DMS 273 treated with DMSO at 0.1 percent for 48 hours (cell line): ENCODE measurements at places on chromosomes 4 and X.
A peak's percentile ranks its signal among the peaks of the same experiment; 100 is the strongest.

DNA sequence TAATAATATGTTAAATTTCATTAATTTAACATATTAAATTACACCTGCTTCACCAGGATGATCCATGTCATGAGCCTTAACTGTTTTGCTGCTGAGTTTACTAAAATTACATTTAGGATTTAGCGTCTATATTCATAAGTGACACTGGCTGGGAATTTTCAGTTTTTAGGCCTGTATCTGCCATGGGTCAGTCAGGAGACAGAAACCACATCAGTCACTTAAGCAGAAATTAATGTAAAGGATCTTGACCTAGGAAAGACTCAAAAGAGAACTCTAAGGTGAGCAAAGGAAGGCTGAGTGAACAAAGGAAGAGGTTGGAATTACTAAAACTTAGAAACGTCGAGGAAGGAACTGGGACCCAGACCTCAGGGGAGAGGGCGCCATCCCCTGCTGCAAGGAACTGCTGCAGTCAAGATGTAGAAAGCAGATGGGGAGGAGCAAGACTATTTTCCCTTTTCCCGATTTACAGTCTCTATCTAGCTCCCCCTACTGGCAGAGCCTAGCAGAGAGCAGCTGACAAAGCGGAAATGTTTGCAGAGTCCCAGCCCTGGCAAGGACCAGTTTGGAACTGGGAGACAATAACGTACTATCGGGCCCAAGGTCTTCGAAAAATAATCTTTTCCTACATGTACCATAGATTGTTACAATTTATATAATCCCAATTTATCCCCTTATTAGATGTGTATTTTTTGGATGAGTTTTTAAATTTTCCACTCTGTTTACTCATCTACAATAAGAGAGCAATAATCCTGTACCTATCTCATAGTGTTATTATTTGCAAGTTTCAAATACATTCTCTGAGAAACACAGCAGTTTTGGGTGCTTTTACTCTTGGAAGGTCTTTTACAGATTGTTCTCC is 22.6 kb upstream of the RBBP7 start:
- peak; percentile 90 for DNase-seq

GRCh38 chrX:123869488-123869887 is 9.6 kb downstream of the XIAP start:
- no peak for DNase-seq

GRCh38 chrX:40543661-40544328 is 37.0 kb upstream of the ATP6AP2 start:
- peak; percentile 21 for DNase-seq

DNA sequence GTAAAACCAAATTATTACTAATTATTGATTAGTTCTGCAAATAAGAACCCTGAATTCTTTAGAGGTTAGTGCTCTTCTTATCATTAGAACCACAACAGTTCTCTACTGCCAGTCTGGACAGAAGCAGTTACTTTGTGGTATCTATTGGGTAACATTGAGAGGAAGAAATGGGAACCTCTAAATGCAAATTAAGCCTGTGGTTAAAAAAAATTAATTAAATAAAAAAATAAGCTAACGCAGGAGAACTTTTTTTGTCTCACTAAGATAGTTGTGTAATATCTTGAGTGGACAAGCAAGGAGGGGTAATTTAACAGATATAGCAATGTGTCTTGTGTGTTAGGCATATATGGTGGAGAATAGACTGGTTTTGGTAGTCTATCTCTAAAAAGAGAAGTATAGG is 32.9 kb upstream of the TET2 start:
- DNase-seq, result no peak

GRCh38 chr4:25889589-25890503 is 24.2 kb upstream of the SMIM20 start:
- no peak for DNase-seq

- no peak for DNase-seq
Measured at GRCh38 chr4:7959078-7959477, 19.4 kb upstream of the AFAP1 start.

- no peak for DNase-seq
Measured at GRCh38 chrX:16848541-16848940, 21.6 kb downstream of the RBBP7 start.

DNA sequence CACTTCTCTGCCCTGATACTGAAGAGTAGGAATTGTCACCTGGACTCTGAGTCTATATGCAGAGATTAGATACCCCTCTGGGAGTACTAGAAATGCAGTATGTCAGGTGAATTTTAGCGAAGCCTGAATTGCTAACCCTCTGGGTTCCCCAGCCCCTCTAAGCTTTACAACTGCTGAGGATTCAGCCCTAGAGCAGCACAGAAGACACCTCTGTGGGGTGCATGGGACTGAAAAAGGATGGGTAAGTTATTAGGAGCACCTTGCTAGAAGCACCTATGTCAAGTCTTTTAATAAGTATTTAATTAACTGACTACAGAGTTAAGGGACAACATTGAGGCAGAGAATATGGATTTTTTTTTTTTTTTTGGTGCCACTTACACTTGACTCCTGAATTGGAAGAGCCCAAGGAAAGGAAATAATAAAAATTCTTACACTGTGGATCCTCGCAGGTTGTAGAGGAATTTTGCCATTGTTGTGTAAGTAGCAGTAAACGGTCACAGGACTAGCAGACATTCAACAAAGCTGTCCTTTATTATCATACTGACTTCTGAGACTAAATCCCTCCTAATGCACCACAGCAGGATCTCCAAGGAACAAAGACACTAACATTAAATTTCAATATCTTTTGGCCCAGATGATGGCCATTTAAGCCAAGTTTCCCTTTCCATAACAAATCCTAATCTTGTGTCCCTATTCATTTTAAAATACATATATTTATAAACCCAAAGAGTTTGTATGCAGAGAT is 253.2 kb downstream of the ANKRD50 start:
- no peak for DNase-seq

GRCh38 chrX:144006811-144007210 is 122.9 kb downstream of the UBE2NL start:
- no peak for DNase-seq

DNA sequence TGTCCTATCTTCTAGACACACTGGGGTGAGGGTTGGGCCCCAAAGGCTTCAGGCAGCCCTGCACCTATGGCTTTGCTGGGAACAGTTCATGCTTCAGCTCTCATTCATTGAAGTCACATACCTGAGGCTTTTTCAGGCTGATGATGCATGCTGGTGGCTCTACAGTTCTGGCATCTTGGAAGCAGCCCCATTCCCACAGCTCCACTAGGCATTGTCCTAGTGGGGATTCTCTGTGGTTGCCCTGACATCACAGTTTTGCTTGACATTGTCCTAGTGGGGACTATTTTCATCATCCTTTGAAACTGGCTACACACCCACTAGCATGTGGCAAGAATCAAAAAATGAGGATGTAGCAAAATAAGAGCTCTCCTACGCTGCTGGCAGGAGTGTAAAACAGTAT is 37.7 kb upstream of the C4orf17 start:
- no peak for DNase-seq

DNA sequence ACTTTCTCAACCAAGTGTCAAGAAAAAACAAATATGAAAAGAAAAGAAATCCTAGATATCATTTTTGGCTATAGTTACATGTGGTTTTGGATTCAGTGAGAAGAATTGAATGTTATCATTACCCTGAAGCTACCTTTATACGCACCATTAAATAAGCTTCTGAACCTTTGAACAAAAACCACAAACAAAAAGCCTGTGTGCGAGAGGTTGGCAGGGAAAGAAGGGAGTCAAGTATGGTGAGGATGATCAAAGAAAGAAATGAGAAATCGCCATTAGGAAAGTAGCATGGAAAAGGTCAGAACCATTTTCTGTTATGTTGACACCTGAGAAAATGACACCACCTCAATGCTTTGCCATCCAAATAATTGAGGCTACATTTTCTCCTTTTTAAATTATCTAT is 1.2 kb upstream of the SLC7A11 start:
- no peak for DNase-seq

DNA sequence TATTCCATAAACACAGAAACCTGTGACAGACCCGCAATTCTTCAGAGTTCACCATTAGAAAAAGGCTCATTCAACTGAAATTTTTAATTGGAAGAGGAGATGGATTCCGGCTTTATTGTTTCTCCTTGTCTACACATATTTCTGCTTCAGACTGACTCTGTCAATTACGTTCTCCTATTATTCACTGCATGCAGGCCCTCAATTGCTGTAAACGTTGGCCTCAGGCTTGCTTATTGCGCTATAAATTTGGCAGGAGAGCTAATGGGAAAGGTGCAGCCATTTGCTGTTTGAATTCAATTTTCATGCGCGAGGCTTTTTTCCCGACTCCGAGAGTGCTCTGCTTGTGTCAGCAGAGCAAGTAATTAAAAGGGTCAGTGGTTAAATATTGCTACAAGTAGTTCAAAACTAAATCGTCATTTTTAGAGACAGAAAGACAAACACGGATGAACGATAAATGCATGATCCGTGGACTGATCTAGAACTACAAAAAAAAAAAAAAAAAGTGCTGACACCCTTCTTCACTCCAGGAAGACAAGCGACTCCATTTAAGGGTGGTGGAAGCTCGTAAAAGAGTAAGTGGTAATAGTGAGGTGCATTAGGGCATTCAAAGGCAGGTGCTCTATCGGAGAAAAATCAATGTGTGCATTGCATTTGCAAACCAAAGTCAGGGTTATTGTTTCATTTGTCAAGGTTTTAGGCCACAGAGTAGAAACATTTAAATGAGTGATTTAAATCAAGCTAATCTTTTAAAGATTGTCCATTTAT is 841.6 kb upstream of the FRG1 start:
- no peak for DNase-seq

DNA sequence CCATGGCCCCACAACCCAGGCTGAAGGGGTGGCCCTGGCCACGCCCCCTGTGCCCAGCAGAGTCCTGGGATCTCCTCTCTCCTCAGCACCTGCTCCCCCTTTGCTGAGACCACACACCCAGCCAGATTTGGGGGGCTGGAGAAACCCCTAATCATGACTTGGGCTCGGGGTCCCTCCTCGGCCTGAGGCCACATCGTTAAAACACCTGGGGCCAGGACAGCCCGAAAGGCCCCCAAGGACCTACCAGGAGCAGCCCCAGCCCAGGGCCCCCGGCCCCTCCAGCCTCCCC is 116.7 kb downstream of the FAM53A start:
- DNase-seq, result no peak

DNA sequence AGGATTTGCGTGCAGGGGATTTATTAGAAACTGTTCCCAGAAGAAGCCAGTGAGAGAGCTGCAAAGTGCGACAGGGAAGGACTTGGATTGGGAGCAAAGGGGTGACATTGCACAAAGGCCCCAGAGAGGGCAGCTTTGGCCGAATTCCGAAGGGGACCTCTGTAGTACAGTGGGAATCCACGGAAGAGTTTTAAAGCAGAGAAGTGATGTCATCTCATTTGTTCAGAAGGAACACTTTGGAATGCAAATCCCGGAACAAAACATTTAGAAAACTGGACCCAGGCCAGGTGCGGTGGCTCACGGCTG is 71.7 kb downstream of the FAM184B start:
- no peak for DNase-seq

- DNase-seq, result no peak
Measured at GRCh38 chrX:143429131-143429530, 88.1 kb downstream of the SPANXN3 start.

GRCh38 chr4:11497212-11497806 is 68.6 kb upstream of the HS3ST1 start:
- DNase-seq, result no peak

DNA sequence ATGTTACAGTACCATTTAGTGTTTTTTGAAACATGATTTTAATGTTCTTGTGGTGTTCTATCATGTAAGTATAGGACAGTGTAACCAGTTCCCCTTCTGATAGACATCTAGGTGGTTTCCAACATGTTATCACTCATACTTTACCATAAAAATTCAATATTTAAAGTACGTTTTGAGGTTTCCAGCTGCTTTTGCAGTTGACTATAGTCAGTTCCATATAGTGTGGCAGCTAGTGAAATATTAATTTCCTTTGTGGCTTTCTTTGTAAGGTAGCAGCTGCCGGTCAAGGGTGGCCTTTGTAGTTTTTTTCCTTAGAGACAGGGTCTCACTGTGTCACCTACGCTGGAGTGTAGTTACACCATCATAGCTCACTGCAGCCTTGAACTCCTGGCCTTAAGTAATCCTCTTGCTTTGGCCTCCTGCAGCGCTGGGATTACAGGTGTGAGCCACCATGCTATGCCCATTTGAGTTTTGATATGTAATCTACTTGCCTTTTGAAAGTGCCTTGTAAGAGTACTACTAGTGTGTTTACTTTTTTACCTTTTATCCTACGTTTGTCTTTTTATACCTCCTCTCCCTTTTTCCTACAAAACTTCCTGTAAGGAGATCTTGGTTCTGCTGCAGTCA is 63.0 kb downstream of the ARHGAP10 start:
- no peak for DNase-seq

DNA sequence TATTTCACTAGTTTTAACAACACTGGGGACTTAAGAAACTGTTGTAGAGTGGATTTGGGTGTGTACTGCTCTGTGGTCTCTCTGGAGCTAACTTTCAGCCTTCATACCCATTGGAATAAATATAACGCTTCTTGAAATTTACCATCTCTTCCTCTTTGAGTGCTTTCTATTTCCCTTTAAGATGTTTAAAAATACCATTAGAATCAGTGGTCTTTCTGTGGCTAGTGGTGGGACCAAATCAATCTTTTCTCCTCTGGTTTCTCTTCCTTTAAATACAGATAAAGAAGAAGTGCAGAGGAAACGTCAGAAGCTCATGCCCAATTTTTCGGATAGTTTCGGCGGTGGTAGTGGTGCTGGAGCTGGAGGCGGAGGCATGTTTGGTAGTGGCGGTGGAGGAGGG is 92.0 kb downstream of the NFKB1 start:
- no peak for DNase-seq
